ENCODE measurements at places on chromosomes 12 and 14.

- no peak for DNase-seq
Observed at GRCh38 chr14:59120921-59121320, 67.5 kb upstream of the DAAM1 start.

DNA sequence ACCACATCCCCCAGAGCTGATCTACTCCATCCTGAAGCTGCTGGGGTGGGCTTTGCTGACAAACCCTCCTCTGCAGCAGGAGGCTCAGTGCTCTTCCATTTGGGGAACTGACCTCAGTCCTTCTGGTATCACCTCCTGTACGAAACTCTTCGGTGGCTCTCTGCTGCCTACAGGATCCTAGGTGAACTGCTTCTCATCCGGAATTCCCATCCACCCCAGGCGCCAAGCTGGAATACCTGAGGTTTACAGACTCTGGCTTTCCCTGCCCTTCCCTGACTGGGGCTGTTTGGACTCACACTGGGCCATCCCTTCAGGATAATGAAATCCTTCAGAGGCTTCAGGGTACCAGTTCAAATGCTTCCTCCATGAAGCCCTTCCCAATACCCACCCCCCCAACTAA lies 26.2 kb downstream of the GCN1 start:
- no peak for DNase-seq

DNA sequence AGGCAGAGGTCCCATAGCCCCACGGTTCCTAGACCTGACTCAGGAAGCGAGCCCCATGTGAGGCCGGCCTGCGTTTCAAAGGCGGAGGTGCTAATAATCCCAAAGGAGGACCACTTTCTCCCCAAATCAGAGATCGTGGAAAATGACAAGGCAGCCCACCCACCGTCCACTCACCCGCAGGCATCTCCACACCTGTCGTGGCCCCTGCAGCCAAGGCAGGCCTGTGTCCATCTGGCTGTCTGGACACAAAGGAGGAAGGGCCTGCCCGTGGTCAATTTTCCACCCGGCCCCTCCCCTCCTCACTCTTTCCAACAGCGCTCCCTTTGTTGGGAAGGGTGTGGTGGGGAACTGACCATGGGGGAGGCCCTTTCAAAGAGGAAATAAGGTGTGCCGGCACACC lies 125.3 kb upstream of the TMEM132D start:
- no peak for DNase-seq

GRCh38 chr14:90191154-90191553 lies 65.2 kb upstream of the PSMC1 start:
- no peak for DNase-seq

- DNase-seq, result no peak
Observed at GRCh38 chr14:73726025-73726961, 12.1 kb upstream of the PNMA1 start.

- DNase-seq, result no peak
Observed at GRCh38 chr14:61264651-61265050, 16.5 kb downstream of the TMEM30B start.

GRCh38 chr14:93240678-93241000 lies 33.6 kb downstream of the UBR7 start:
- no peak for DNase-seq

- no peak for DNase-seq
Observed at GRCh38 chr12:109757671-109758265, 44.1 kb downstream of the FAM222A start.

DNA sequence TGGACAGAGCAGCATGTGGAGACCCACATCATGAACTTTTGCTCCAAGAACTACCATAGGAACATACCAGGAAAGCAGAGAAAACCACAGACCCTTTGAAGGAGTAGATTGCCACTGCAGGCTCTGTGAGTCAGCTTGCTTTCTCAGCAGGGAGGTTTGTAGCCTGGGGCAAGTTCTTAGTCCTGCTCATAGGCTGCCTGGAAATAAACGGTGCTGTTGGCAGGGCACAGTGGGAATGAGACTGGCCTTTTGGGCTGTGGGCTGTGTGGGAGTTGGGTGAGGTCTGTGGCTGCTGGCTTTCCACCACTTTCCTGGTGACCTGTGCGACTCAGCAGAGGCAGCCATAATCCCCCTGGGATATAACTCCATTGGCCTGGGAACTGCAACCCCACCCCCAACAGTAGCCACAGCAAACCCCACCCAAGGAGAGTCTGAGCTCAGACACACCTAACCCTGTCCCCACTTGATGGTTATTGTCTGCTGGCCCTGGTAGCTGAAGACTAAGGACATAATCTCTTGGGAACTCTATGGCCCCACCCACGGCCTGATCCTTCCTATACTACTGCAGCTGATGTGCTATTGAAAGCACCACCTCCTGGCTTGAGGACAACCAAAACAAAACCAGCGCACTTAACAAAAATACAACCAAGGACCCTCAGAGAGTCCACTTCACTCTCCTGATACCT lies 192.1 kb upstream of the GARIN6 start:
- no peak for DNase-seq

DNA sequence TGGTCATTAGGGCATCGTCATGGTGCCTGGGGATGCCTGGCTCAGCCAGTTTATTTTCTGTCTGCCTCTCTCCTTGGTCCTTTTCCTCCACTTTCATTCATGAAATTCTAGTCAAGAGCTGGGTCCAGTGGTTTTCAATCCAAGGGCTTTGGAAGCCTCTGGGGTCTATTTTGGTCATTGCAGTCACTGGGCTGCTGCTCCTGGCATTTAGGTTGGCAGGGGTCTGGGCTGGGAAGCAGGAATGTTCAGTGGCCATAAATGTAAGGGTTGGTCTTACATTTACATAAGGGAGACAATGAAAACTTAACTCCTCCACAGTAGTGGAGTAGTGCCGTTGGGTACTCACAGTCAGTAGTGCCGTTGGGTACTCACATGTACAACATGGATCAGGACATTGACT lies 48.1 kb downstream of the PTPN11 start:
- DNase-seq, result no peak

DNA sequence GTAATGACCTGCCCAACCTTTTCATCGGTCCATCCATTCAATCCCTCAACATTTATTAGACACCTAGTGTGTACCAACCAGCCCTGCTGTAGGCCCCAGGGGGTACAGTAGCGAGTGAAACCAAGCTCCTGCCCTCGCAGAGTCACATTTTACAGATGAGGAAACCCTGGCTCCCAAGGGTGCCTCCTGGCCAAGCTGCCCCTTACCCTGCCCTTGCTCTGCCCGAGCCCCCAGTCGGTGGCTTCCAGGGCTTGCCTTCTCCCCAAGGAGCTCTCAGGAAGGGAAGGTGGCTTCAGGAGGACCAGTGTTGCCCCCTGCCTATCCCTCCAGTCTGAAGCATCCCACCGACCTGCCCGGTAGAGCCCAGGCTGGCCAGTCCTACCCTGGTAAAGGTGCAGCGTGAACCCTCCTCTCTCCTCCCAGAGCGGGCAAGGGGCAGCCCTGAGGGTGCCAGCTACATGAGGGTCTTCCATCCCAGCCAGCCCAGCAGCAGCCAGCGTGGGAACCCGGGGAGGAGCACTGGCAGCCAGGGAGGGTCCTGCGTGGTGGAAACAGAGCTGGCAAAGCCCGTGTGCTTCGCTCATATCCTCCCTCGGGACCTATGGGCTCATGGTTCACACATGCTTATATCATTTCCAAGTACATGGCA lies 670 bp upstream of the BEGAIN start:
- DNase-seq, result no peak

DNA sequence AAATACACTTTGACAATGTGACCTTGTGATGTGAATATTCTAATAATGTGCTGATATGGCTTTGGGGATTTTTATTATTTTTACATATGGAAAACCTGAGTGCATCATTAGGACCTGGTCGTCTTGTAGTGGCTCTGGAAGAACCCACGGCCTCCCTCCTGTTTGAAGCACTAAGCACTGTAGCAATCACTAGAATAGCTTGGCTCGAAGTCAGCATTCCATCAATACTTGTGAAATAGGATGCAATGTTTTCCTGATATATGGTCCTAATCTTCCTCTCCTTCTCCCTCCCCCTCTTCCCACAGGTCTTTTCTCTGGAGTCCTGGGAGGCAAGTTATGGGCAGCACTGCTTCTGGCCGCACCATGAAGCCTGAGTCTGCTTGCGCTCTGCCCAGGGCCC lies 71.9 kb downstream of the NRXN3 start:
- no peak for DNase-seq

- no peak for DNase-seq
Observed at GRCh38 chr14:100873096-100873482, 30.4 kb downstream of the RTL1 start.

DNA sequence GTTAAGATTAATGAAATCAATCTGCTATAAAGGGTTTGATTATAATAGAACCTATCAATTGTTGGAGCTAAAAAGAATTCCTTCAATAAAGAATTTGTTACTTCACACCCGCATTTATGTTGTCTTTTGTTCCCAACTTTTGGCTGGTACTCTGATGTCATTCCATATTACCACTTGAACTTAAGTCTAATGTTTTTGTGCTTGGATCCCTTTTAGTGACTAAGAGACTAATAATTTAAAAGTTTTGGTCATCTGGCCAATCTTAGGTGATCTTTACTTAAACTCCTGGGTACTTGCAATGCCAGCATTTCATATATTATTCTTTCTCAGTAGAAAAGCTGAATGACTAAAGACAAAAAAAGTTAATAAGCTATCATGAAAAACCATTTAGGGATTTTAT lies 113.0 kb downstream of the TMEM30B start:
- no peak for DNase-seq

DNA sequence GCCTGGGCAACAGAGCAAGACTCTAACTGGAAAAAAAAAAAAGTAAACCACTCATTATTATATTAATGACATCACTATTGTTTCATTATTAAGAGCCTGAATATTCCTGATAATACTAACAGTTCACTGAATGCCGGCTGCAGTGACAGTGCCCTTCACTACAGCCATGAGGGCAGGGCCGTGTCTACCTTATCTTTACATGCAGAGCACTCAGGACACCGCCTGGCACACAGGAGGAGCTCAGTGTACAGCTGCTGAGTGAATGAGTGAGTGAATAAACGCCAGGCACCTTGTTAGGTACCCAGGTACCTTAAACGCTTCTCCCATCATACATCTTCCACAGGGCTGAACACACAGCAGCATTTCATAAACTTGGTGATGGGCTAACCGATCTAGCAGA lies 23.2 kb downstream of the ZFYVE1 start:
- no peak for DNase-seq

DNA sequence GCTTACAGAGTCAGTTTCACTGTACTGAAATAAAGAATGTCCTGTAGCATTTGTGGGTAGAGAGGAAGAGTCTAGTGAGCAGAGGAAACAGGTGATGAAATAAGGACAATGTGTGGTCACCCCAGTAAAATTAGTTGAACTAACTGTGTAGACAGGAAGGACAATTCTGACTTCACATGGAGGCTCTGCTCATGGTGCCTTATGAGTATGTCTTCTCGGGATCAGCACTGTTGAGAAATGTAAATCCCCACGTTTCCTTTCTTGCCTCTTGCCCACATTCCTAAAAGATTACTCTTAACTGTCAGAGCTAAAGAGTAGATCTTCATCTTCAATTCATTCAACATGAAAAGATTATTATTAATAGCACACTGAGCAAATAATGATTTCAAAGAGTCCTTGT lies 113.2 kb upstream of the FLRT2 start:
- peak; percentile 26 for DNase-seq

GRCh38 chr12:41636653-41637052 lies 448.5 kb downstream of the PDZRN4 start:
- no peak for DNase-seq

GRCh38 chr12:12018454-12018853 lies 52.3 kb upstream of the BCL2L14 start:
- DNase-seq, result no peak

DNA sequence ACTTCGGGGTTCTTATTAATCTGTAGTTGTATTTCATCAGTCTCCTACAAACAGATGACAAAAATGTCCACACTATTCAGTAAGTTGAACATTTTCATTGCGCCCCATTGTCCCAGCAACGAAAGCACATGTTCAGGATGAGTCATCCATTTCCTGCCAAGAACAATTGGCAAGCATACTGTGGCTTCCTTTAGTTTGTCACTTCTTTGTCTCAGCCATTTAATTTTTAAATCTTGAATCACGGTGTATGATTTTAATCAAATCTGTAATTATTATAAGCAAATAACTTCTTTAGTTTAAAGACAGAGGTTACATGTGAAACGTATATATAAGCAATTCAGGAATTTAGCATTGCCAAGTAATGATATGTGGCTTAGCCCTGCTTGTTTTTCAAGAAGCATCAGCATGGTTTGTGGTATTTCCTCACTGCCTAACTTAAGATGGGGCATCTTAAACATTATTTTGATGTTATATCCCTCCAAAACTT lies 211.3 kb upstream of the KRR1 start:
- DNase-seq, result peak; percentile 52

GRCh38 chr14:100236881-100237280 lies 2.1 kb upstream of the YY1 start:
- DNase-seq, result no peak

- DNase-seq, result no peak
Observed at GRCh38 chr14:69999261-69999674, 120.1 kb downstream of the SMOC1 start.

DNA sequence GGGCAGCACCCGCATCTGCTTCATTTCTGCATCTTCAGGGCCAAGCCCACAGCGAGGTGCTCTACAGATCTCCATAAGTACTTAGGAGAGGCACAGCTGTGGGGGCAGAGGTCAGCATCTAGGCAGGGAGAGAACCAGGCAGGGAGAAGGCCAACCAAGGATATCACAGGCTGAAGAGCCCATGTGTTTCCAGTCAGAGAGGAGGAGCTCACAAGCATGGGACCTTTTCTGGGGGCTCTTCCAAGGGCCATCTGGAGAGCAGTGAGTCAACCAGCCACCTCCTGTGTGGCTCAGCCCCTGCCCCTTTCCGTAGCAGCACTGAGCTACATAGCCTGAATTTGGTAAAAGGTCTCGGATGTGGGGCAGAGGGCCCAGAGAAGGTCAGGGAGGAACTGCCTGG lies 78.5 kb downstream of the ARL6IP4 start:
- no peak for DNase-seq

DNA sequence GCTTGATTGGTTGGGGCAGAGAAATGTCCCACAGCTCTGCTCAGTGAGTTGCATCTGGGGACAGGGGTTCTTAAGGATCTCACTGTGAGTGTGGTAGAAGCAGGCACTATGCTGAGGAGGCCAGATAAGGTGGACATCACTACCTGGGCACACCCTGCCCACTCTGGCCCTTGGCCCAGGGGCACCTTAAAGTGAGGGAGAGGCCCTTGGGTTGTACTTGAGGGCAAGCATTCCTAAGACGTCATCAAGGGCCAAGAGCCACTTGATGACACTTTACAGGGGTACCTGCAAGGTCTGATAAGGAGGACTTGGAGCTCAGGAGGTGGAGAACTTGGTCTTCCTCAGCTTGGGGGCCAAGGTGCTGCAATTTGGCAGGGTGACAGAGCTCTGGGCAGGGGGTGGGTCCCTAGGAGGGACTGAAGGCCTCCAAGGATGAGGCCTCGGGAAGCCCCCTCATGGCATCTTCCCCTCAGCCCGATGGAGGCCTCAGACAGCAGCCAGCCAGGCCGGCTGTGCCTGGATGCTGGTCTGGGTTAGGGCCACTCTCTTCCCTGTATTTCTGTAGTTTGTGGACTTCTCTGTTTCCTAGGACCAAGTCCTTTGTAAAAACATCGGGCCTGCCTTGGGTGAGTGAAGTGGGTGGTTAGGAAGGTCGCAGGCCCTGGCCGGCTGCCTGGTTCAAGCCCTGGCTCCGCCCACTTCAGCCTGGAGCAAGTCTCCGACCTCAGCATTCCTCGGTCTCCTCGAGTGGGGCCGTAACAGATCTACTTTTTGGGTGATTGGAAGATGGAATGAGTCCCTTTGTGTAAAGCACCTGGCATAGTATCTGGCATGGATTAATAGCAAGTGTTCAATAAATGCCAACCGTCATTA lies 24.8 kb downstream of the GPR68 start:
- DNase-seq, result no peak

GRCh38 chr12:66119870-66120241 lies 10.7 kb downstream of the LLPH start:
- DNase-seq, result no peak
